ENCODE measurements at places on chromosomes 12 and 14. TPM values are rescaled to one million over a fixed set of nuclear protein-coding genes. Genes with fewer than 3 reads are reported as not detected.

DNA sequence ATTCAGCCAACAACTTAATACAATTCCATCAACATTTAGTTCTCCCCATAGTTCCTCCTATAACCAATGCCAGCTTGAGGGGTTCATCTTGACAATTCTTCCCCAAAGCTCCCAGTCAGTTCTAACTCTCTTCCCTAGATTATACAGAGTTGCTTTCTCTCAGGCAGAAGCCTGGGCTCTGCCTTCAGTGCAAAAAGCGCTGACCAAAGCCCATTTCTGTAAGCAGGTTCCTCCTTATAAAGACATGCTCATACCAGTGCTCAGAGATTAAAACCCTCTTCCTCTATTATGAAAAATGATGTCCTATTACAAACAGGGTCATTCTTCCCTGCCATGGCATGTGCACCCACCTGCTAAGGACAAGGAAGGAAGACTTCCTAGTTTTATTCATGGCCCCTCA lies 16.2 kb downstream of the SPIC start:
- H3K36me3 ChIP-seq: no peaks in the 10 kb centered on the region
- no peaks in the 10 kb centered on the region for H3K4me1 ChIP-seq
- no peak overlapping the region for H3K27ac ChIP-seq
- no peak for DNase-seq
- H3K4me3 ChIP-seq: no peak overlapping the region

DNA sequence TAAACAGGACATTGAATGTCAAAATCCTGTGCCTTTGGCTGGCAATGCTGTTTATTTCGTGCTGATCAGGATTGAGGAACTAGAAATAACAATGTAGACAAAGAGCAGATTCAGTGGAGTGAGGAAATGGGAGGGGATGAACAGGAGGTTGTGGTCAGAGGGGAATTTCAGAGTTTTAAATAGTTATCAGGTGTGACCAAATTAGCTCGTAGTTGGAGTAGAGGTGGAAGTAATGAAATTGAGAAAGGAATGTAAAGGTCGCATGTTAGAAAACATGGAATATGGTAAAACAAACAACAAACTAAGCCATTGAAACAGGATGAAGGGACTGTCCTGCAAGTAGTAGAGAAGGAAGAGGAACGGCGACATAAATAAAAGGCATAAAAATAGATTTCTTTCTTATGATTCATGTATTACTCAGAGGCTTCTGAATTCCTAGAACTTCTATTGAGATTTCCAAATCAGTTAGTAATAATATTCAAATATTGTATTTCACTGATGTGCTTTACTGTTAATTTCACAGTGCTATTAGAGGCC lies 9.5 kb upstream of the SAV1 start:
- H3K27me3 ChIP-seq: no peaks in the 10 kb centered on the region
- peaks cover 5% of the 10 kb centered on the region for H3K4me1 ChIP-seq
- no peak overlapping the region for H3K27ac ChIP-seq
- no peak overlapping the region for H3K4me3 ChIP-seq
- no peaks in the 10 kb centered on the region for H3K36me3 ChIP-seq
- DNase-seq: no peak

GRCh38 chr14:104096751-104097700 lies 11.5 kb downstream of the ASPG start:
- H3K36me3 ChIP-seq: no peaks in the 10 kb centered on the region
- no peaks in the 10 kb centered on the region for H3K27me3 ChIP-seq
- no peak overlapping the region for H3K27ac ChIP-seq

DNA sequence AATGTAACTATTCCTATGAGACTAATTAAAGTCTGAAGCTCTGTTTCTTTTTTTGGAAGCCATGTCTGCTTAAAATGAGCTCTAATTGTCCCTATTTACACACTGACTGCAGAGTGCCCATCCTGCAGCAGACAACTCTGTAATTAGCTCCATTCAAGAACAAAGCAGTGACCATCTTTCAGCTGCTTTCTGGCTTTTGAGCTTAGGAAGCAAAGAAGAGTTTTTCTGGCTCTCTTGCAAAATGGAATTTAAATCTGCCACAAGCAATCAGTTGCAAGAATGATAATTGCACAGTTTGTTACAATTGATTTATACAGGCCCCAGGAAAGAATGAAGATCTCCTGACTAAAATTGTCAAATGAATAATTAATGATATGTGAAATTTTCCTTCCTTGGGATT lies 83.4 kb downstream of the GAS2L3 start:
- DNase-seq: no peak
- H3K36me3 ChIP-seq: no peaks in the 10 kb centered on the region
- H3K27ac ChIP-seq: no peak overlapping the region
- H3K4me1 ChIP-seq: no peaks in the 10 kb centered on the region

- H3K27ac ChIP-seq: no peak overlapping the region
- H3K4me3 ChIP-seq: no peak overlapping the region
- DNase-seq: no peak
- H3K4me1 ChIP-seq: no peaks in the 10 kb centered on the region
- no peaks in the 10 kb centered on the region for H3K36me3 ChIP-seq
- no peaks in the 10 kb centered on the region for H3K27me3 ChIP-seq
Measured at GRCh38 chr14:85250414-85251189, 279.3 kb upstream of the FLRT2 start.

CYP27B1 gene
- 2.6 TPM for total RNA-seq

SERPINA12 gene
- not detected for total RNA-seq

DNA sequence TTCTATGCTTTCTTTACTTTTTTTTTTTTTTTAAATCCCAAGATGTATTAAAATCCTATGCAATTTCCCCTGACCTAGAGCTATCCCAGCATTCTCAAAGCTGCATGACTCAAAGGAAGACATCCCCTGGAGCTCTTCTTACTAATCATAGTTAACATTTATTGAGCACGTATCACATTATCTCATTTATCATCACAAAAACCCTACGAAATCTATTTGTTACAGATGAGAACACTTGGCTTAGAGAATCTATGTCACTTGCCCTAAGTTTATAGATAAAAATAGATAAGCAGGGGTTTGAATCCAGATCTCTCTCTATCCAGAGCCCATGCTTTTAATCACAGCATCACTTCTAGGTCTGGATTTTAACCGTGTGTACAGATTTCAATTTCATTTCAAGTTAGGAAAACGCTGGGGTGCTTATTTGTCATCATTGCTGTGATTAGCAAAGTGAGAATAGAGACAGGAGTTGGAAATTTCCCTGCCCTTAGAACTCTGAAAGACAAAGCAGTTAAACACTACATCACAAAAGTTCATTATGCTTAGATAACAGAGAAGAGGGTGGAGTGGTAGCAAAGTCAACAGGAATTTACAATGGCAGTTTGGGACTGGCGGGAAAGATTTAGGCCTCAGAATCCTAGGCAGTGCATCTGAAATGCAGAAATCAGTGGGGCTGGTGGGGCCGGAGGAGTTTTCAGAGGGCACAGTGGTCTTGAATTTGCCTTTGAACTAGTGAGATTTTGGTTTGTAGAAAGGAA lies 177.7 kb upstream of the FRMD6 start:
- no peaks in the 10 kb centered on the region for H3K4me1 ChIP-seq
- no peak overlapping the region for H3K27ac ChIP-seq
- H3K4me3 ChIP-seq: no peak overlapping the region
- DNase-seq: no peak
- no peaks in the 10 kb centered on the region for H3K36me3 ChIP-seq

PLBD1 gene
- total RNA-seq: not detected

GLIPR1L1 gene
- total RNA-seq: not detected

- no peaks in the 10 kb centered on the region for H3K4me1 ChIP-seq
- H3K27me3 ChIP-seq: peaks cover 21% of the 10 kb centered on the region
- no peak overlapping the region for H3K27ac ChIP-seq
- no peak overlapping the region for H3K4me3 ChIP-seq
- no peak for DNase-seq
- no peaks in the 10 kb centered on the region for H3K36me3 ChIP-seq
Measured at GRCh38 chr12:52566847-52567291, 6.8 kb downstream of the KRT74 start.

DNA sequence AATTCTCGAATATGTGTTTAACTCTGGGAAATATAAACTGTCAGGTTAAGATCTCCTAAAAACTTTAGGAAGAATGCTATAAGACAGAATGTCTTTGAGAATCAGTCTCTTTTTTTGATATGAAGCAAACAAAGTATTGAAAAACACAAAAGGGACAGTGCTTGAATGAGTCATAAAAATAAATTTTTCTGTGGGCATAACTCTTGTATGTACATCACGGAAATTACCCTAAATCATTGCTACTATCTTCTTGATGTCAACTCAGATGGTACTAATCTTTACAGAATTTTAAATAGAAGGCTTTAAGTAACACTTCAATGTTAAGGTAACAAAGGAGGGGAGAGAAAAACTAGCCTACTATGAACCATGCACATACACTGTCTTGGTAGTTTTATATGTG lies 244.0 kb upstream of the AMIGO2 start:
- peaks cover 9% of the 10 kb centered on the region for H3K36me3 ChIP-seq
- H3K27ac ChIP-seq: no peak overlapping the region
- H3K4me3 ChIP-seq: no peak overlapping the region

GPR137C gene
- total RNA-seq: 0.47 TPM

- H3K36me3 ChIP-seq: no peaks in the 10 kb centered on the region
- no peak overlapping the region for H3K27ac ChIP-seq
- peak; percentile 77 for DNase-seq
- H3K27me3 ChIP-seq: peaks cover 25% of the 10 kb centered on the region
Measured at GRCh38 chr12:4857472-4858291, 52.0 kb upstream of the KCNA1 start.

DNA sequence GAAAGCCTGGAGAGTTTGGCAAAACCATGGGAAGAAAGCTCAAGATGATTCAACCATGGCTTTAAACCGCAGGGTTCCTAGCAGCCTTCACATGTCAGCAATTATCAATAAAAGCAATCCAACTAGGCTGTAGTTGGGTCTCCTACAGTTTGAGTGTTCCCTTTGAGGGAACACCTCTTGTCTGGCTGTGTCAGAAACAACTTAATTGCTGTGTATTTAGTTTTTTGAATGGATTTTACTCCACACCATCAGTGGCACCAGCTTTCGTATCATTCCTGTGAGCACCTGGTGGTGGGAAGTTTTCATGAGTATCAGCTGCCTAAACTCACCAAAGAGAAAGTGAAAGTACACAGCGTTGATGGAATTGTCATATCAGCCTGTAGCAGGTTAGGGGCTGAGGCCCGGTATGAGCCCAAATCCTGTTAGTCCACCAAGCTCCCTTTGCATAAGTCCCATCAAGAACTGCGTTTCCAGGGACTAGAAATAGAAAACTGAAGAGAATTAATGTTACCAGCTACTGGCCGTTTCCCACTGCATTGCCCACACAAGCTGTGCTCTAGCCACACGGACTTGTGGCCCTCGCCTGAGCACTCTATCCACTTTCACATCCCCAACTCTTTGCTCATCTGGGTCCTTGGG lies 10.9 kb upstream of the IL26 start:
- H3K4me1 ChIP-seq: peaks cover 47% of the 10 kb centered on the region
- peaks cover 7% of the 10 kb centered on the region for H3K36me3 ChIP-seq
- no peaks in the 10 kb centered on the region for H3K27me3 ChIP-seq
- peak overlapping the region; percentile 95 for H3K27ac ChIP-seq

DNA sequence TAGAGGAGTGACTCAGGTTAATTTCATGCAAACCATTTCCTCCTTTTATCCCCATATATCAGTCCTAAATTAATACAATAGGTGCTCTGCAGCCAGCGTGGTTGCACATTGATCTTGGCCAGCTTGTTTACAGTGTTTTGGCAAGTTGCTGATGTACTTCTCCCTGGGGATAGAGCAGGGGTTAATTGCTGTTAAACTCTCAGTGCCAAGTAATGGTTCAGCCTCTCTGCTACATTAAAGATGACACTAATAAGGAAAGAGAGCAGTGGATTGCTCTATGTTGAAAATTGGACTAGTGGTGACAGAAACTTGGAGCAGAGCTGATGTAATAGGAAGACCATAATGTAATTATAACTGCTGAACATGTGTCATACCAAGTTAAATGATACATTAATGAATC lies 717.5 kb downstream of the RERGL start:
- H3K4me1 ChIP-seq: no peaks in the 10 kb centered on the region
- H3K4me3 ChIP-seq: no peak overlapping the region
- H3K36me3 ChIP-seq: no peaks in the 10 kb centered on the region
- H3K27me3 ChIP-seq: no peaks in the 10 kb centered on the region
- DNase-seq: no peak

FLRT2 gene
- not detected for total RNA-seq

DNA sequence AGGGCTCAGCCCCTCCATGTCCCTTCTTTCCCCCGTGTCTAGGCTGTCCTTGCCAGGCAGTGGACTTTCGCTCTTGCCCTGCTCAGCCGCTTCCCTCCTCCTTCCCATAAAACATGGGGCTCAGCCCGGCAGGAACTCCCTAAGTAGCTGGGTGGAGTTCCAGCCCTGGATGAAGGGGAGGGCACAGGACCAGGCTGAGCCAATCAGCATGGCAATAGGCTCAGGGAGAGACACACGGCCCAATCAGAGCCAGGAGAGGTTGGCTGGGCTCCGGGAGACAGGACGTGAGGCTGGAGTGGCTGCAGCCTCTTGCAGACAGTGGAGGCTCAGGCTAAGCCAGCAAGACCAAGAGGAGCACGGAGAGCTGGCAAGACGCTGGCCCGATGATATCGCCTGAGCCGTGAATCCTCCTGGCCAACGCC lies 54.3 kb downstream of the GALNT9 start:
- DNase-seq: no peak
- no peaks in the 10 kb centered on the region for H3K4me1 ChIP-seq
- peaks cover 2% of the 10 kb centered on the region for H3K27me3 ChIP-seq

CCDC60 gene
- total RNA-seq: not detected

DNA sequence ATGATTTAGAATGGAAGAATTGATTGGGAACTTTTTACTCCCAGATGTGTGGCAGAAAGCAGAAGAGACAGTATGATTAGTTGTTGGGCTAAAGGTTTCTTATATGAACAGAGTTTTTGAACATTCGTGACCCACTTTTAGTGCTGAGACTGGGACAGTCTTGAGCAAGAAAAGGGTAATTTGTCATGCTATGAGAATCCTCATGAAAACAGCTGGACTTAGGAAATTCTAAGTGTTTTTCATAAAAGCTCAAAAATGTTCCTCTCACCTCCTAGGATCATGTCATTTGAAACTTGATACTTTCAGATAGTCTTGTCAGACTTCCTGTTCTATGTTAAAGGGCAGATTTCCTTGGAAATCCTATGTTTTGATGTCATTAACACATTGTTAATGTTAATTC lies 86.1 kb downstream of the MGAT4C start:
- H3K4me1 ChIP-seq: no peaks in the 10 kb centered on the region
- no peaks in the 10 kb centered on the region for H3K36me3 ChIP-seq
- no peaks in the 10 kb centered on the region for H3K27me3 ChIP-seq
- H3K4me3 ChIP-seq: no peak overlapping the region
- no peak for DNase-seq

DNA sequence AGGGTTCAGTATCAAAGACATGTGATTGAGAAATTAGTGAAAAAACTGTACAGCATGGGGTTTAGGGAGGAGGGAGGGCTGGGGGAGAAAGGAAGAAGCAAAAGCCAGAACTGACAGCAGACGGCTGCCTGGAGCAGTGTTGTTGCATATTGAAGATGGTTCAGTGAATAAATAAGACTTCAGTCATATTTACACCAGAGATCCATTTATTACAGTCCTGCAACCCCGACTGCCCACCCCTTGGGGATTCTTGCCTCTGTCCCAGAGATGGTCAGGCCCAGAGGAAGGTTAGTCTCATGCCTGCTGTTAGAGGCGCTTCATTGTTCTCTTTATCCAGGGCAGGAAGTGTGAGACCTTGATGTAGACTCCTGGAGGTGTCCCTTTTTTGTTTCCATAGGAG lies 3.2 kb downstream of the GZMH start:
- no peak for DNase-seq
- peak overlapping the region; percentile 97 for H3K27ac ChIP-seq
- H3K27me3 ChIP-seq: no peaks in the 10 kb centered on the region
- peak overlapping the region; percentile 81 for H3K4me3 ChIP-seq
- peaks cover under 1% of the 10 kb centered on the region for H3K36me3 ChIP-seq
- H3K4me1 ChIP-seq: peaks cover 54% of the 10 kb centered on the region

- H3K4me1 ChIP-seq: no peaks in the 10 kb centered on the region
- no peaks in the 10 kb centered on the region for H3K27me3 ChIP-seq
- H3K27ac ChIP-seq: no peak overlapping the region
- DNase-seq: no peak
- H3K4me3 ChIP-seq: no peak overlapping the region
Measured at GRCh38 chr12:66337381-66338010, 35.2 kb downstream of the HELB start.

CCDC198 gene
- not detected for total RNA-seq

CDK4 gene
- total RNA-seq: 100 TPM

Data from activated naive CD8-positive, alpha-beta T cell treated with anti-CD3 and anti-CD28 coated beads, Interleukin-2, amount 10 ng/mL, durations not matched to agents 7 days and 5 days (primary cell).